AG04450 (cell line): ENCODE measurements at places on chromosomes 1 and 21. TPM values are rescaled to one million over a fixed set of nuclear protein-coding genes. Genes with fewer than 3 reads are reported as not detected.

GRCh38 chr21:45147473-45148315 is 73.3 kb downstream of the ADARB1 start:
- no peak for DNase-seq

DNA sequence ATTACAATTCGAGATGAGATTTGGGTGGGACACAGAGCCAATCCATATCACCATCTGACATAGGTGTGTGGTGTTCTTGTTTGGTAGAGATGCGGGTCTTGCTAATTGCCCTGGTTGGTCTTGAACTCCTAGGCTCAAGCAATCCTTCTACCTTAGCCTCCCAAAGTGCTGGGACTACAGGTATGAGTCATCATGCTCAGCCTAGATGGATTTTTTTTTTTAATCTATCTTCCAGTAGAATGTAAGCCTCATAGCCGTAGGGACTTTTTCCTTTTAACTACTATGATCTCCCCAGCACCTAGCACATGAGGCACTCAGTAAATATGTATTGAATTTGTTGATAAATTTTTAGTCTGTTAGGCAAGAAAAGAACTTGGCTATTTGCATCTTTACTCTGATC is 94.6 kb upstream of the TENT5C start:
- no peak for DNase-seq

DNA sequence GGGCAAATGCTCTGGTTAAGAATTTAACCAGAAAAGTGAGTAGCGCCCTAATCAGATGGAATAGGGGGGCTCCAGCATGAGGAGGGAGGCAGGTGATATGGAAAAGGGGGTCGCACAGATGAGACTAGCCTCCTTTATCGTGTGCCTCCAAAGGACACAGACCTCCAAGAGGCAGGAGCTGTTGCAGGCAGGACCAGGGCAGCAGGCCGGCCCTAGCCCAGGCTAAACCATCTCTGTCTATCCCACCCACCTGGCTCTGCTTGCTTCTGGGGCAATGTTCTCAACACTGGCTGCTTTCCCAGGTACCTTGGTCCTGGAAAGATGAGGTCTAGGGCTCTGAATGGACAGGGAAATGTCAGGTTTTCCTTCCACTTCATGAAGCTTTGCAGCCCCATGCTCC is 36.3 kb downstream of the C2CD2 start:
- no peak for DNase-seq

DNA sequence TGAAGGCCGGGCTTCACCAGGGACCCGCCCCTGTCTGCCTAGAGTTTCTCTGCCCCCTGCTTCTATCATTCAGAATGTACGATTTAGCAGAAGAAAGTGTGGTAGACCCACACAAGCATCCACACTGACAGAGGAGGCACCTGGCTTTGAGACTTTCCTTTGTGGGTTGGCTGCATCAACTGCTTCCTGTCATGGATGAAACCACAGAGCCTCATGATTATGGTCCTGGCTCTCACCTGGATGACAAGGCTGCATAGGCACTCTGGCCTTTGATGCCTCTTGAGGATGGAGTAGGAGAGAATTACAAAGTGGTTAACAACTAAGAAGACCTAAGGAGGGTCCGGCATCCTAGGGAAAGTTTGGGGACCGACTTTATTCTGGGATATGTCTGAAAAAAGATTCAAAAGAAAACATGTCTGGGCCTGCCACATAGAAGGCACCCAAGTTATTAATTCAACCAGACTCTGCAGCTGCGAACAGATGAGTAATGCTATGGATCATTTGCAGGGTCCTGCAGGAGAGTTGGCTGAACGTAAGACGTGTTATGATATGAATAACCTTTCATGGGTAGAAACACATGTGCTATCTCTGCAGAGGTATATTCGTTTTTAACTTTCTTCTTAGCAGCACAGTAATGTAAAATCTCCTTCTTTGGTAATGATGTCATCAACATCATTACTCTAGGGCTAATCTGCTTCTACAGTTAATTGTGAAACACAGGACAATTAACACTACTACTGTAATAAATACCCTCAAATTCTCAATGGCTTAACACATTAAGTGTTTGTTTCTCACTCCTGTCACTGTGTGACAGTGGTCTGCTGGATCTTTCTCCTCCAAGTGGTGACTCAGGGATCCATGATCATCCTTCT is 136.2 kb downstream of the SLC35F3 start:
- no peak for DNase-seq

DNA sequence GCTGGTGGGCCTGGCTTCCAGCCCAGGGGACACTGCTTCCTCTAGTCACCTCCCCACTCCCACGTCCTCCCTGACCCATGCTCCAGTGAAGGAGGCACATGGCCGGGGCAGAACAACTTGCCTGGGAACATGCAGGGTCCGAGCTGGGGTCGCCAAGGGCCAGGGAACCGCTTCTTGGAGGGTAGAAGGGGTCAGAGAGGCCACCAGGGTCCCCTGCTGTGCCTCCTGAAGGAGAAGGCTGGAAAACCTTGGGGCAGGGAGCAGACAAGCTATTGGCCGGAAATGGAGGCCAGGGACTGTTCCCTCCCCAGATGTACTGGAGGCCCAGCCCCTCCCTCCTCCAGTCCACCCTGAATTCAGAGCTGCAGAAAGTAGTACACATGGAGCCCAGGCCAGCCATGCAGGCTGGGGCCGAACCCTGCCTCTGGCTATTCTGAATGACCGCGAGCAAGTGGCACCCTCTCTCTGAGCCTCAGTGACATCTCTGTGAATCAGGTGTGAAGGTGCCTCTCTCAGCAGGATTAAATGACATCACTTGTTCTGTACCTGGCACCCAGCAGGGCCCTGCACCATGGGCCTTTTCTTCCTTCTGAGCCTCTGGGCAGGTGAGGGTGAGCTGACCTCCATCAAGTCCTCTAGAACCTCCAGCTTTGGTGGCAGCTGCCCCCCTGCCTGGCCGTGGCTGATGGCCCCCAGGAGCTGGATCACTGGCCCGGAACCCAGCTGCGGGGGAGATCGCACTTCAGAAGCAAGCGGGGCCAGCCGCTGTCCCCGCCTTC is 15.7 kb downstream of the SPOCD1 start:
- DNase-seq: no peak

DNA sequence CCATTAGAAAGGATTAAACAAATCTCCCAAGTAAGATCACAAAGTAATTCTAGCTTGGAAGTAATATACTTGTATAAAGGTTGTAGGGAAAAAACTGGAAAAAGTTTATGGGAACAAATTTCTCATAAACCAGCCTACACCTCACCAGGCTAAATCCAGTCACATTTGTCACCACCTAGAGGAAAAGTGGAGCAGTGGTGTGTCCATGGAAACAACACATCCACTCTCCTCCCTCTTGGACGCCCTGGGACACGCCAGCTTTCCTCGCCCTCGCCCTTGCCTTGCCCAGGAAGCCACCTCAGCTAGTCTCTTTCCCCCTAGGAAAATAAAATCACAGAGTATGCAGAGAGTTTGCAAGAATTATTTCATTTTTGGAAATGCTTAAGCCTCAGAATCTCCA is 2.2 kb downstream of the PALMD start:
- DNase-seq: no peak

- no peak for DNase-seq
Measured at GRCh38 chr1:203300441-203301330, 4.6 kb upstream of the BTG2 start.

GRCh38 chr1:40853885-40854170 is 8.3 kb downstream of the CITED4 start:
- no peak for DNase-seq

DNA sequence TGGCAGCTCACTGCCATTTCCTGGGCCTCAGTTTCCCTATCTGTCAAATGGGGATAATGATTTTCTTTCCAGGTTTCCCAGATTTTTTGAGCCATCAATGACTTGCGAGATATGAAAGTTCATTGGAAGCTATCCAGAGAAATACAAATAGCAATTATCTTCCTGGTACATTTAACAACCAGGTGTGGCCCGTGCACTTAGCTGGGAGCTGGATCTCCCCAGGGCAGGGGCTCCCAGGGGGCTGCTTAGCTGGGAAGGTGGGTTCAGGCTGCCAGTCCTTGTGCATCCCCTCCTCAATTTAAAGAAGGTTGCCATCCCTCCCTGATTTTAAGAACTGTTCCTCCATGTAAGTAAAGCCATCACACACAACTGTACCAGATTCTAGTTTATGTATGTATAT is 3.6 kb upstream of the TMEM54 start:
- no peak for DNase-seq

DNA sequence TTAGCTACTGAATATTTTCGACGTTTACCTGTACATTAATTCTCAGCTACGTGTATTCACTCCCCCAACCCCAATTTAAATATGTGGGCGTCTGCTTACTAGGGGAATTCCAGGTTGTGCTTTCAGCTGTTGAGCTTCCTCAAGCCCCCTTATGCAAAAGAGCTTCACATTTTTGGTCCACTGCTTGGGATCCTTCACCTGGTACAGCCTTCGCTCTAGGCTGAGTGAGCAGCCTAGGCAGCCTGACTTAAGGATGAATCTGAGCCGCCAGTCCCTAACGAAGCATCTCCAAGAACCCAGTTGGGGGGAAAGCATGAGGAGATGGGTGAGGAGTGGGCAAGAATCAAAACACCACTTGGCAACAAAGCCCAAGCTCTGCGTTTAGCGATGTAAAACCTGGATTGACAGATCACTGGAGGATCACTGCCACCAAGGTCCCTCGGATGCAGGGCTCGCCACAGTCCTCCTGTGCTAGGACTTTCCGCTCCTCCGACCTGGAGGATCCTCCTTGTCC is 674 bp downstream of the BCL10 start:
- no peak for DNase-seq

DNA sequence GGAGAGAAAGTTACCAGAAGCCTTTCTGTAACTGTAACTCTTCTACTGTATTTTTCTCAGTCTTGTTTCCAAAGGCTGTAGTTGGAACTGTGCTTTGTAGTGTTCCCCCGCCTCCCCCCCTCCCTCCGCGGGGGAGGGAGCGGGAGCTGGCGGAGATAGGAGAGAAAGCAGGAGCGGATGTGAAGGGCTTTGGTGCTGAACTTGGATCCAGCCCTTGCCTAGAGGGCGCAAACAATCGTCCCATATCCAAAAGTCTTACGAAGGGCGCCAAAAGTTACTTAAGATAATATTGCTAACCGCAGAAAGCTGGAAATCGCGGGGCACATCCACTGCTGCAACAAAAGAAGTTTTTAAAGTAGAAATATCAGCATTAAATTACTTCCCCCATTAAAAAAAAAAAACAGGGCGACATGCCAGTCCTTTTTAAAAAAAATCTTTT is 2.4 kb upstream of the NFIA start:
- DNase-seq: peak; percentile 34

GRCh38 chr1:20534659-20535417 is 17.5 kb upstream of the FAM43B start:
- no peak for DNase-seq

GRCh38 chr1:52157582-52157981 is 15.7 kb downstream of the ZFYVE9 start:
- DNase-seq: no peak

GIPC2 gene
- 0.07 and 0.09 TPM in 2 replicates for polyA plus RNA-seq

SH2D5 gene
- 4.9 and 6.5 TPM in 2 replicates for polyA plus RNA-seq

NFIA gene
- 3.0 and 3.9 TPM in 2 replicates for polyA plus RNA-seq

GPR25 gene
- not detected in 2 replicates for polyA plus RNA-seq

JAM2 gene
- polyA plus RNA-seq: 5.7 and 7.2 TPM in 2 replicates

RNU1-2 gene
- under 0.01 TPM in 1 of 2 replicates, not detected in the other for polyA plus RNA-seq

YBX1 gene
- polyA plus RNA-seq: 599 and 636 TPM in 2 replicates

RGS18 gene
- polyA plus RNA-seq: 0.48 and 1.6 TPM in 2 replicates

TIE1 gene
- polyA plus RNA-seq: 0.76 and 1.3 TPM in 2 replicates
